NCI-H146 (cell line): ENCODE measurements at places on chromosomes 6 and 20.
A peak's percentile ranks its signal among the peaks of the same experiment; 100 is the strongest.

DNA sequence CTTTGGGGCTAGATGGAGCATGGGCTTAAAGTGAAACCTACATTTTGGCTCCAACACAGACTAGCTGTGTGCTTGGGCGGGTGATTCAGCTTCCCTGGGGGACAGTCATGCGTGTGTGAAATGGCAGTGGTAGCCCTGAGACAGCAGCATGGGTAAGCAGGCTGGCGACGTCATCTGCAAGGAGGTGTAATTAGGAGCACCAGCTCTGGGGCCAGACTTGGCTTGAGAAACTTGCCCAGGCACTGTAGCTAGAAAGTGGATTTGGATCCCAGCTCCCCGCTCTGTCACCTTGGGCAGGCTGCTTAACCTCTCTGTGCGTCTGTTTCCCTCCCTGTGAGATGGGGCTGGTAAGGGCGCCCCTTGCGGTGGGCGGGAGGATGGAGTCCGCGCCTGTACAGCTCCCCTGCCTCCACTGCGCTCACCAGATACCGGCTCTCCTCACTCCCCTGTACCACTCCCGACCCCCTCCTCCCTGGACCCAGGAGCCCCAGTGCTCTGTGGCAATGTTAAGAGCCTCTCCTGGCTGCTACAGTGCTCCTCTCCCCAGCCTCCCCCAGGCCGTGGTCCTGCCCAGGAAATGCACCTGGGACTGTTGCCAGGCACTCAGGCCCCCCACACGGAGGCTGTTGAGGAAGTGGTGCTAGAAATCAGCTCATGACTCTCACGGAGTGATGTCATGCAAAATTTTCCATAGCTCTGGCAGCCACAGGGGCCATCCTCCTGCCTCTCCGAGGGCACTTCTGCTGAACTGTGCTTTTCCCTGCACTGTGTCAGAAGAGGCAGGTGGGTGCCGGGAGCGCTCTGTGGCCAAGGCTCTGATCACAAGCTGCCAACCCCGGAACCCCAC, 44.6 kb downstream of the SYNJ2 start:
- DNase-seq = peak; percentile 46

- DNase-seq = no peak
Measured at GRCh38 chr20:63889241-63890200, 5.4 kb upstream of the DNAJC5 start.

DNA sequence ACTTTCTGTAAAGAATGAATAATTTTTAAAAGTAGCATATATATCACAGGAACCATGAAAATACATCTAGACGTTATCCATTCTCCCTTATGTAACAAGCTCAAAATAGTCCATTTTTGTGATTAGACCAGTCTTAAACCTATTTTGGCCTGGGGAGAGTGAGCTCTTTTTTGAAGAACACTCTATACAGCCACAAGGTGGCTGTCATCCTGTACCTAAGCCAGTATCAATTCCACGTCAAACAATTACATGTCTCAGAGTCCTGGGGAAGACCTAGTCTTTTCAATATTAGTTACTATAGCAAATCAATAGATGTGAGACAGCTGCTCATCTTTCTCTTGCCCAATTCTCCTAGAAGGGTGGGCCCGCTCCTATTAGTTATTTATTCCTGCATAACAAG, 28.4 kb downstream of the FBXO5 start:
- no peak for DNase-seq

DNA sequence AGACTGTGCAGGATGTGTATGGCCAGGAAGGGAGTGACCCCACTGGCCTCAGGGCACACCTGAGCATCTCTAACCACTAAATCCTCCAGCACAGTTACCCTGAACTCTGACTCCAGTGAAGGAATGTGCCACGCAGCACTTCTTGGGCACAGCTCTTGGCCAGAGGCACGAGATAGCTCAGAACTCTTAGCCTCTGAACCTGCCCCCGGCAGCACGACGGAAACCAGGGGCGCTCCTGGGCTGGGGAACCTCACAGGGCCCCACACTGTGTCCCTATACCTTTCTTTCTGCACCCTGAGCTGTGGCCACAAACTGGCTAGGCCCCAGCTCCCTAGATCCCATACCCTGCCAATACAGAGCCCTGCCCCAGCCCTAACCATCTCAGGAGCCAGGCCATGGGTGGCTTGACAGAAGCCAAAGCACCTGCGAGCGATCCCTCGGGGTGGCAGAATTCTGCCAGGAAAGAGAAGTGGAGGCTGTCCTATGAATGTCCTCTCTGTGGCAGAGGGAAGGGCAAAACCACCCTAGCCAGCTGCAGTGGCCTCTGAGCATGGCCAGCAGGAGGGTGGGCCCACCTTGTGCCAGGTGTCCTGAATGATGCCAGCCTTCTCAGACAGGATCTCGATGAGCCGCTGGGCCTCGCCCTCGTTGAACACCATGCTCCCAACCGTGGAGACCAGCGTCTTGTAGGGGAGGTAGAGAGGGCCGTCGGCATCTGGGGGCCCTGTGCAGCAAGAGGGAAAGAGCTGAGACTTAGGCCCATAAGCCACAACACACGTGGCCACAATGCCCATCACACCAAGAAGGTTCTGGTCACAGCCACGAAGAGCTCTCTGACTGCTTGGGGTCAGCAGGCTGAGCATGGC, 39.4 kb downstream of the RRBP1 start:
- DNase-seq = no peak

GRCh38 chr6:85419046-85419759, 30.7 kb upstream of the NT5E start:
- no peak for DNase-seq

DNA sequence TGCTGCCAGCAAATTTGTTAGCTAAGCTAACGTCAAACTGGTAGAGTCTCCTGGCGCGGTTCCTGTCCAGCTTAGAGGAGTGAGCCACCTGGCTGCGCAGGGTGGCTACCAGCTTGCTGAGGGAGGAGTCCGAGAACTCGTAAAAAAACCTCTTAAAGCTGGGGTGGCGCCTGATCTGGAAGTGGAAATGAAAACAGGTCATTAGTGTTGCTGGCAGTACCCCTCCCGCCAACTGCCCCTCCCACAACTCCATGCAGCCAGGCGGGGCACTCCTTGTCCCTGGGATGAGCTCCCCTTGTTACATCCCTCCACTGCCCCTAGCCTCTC, 17.3 kb downstream of the BNIP5 start:
- DNase-seq = peak; percentile 50

DNA sequence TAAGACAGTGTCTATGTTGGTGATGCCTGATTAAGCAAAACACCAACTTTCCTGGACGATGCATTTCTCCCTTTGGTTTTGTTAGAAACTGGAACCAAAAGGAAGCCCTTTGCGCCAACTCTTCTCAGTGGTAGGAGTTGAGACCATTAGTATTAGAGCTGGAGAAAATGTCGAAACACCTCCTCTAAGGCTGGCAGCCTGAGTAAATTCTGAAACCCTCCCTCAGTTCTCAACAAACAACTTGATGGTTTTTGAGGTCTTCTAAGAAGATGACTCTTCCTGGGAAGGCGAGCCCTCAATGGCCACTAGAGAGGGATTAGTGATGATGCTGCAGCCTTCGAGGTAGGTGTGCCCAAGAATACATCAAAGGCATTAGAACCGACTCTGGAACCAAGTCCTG, 78.4 kb upstream of the CCN6 start:
- DNase-seq = no peak

DNA sequence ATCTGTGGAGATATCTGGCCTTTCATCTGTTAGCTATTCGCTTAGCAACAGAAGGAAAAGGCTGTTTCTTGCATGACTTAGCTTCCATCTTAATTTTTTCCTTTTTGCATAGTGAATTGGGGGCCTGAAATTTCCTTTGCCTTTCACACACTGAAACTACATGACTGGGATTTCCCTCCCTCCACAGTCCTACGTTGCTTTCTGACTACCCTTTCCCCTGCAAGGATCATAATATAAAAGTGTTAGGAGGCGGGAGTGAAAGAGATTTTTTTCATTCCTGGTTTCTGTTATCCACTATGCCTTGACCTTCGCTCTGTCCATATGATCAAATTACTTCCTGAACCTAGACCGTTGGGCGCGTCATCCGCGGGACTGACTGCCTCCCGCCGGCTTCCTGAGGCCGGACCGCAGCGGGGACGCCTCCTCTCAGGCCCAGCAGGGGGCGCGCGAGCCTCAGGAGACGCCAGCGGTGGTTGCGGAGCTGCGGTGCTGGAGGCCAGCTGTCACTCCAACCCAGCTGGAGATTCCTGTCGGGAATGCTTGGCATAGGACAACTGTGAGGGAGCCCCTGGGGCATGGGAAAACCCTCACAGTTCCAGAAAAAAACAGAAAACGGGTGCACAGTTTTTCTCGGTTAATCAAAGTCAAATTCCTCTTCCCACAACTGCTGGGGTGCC, 55.6 kb downstream of the MEP1A start:
- DNase-seq = peak; percentile 72

DNA sequence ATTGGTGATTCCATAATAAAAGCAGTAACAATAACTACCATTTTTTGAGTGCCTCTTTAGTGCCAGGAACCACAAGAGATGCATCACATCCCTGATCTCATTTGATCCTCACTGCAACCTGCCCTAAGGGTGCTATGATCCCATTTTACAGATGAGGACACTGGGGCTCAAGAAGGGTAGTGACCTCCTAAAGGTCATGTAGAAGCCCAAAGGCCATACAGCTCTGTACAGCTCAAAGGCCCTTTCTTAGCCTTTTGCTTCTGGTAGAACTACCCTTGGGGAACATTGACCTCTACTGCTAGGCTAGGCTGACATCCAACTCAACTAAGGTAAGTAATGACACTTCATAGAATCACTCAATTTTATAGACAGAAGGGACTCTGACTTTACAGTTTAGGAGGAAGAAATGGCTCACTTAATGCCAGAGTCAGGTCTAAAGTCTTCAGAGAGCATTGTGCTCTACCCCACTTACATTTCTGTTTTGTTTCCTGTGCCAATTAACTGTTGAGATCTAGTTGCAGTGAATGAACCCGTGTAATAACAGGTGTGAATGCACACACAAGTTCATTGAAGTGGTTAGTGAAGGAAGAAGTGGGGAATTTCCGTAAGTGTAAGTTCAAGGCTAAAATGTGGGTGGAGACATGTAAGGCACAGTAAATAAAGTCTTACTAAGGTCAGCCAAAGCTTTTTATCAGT, 10.7 kb downstream of the SLC9A8 start:
- DNase-seq = no peak

DNA sequence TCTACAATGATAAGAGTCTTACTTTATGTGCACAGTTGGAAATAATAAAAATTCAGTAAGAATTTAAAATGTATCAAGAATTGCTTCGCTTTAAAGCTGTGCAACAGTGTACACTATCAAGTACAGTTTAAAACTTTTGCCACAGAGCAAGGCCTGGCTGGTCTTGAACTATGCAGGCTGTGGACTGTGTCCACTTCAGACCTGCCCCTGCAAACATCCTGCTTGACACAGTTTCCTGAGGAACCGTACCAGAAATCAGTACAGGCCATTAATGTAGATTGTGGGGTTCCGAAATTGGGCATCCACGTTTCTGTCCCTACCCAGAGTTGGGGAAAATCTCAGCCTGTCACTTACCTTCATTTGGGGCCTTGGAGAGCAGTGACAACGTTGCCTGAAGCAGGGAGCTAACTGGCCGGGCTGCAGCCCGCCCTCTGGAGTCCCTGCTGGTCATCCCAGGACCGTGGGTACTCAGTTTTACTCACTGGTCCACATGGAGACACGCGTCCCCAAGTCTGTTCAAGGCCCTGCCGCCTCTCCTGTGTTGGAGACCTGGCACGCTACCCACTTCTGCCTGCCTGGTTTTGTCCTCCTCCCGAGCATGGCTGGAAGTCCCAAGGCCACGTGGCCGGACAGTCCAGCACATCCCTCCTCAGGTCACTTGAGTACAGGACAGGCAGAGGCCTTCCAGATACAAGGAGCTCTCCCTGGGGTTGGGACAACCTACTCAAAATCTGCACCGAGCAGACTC, 8.4 kb downstream of the NINL start:
- DNase-seq = no peak

DNA sequence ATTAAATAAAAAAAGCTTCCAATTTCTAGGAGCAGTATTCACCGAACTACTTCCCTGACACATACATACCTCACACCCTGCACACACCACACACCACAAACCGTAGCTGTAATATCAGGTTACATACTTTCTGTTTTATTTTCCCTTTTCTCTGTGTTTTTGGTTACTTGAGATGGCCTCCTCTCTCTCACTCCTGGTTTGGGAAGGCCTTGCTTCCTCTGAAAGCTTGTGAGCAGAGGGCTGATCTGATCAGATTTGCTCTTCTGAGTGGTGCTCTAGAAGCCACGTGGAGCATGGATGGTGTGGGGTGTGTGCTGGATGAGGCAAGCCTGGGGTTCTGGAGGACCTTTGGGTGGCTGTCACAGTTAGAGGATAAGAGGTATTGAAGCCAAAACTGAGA, 20.9 kb downstream of the UTRN start:
- no peak for DNase-seq

- no peak for DNase-seq
Measured at GRCh38 chr6:165861226-165861625, 198.2 kb upstream of the PDE10A start.

DNA sequence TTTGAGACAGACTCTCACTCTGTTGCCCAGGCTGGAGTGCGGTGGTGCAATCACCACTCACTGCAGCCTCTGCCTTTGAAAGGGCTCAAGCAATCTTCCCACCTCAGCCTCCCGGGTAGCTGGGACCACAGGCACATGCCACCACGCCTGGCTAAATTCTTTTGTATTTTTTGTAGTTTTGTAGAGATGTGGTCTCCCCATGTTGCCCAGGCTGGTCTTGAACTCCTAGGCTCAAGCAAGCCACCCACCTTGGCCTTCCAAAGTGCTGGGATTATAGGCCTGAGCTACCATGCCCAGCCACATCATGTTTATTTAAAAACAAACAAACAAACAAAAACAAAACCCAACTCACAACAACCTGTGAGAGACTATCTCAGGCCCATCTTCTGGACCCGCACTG, 29.7 kb upstream of the APCDD1L start:
- DNase-seq = no peak

GRCh38 chr20:25360631-25361286, 29.9 kb downstream of the ABHD12 start:
- DNase-seq = no peak

DNA sequence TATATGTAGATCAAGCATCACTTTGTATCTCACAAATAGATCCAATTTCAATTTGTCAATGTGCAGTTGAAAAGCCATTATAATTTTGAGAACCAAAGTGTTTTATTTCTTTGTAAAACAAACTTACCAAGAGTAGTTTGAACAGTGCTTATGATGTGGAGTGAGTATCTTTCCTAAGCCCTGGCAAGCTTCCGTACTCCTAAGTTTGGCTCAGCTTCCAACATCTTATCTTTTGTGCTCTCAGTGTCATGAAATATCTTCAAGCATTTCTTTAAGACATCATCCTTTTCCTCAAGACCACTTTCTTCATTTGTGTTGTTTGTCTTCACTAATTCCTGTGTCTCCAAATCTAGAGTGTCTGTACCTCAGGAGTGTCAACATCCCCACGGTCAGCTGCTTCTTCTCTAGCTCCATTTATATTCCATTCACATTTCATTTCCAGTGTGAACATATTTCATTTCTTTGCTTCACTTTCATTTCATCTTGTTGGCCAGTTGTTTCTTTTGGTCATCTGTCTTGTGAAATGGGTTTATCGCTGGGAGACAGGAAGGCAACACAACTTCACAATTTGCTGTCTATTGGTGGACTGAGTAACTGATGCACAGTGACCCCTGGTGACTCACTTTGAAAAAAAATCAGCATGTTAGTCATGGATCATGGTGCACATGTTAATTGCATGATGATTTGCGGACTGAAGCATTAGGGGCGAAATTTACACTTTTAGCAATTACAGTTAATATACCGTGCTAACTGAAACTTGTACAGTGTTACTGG, 36.9 kb downstream of the SLC24A3 start:
- DNase-seq = no peak

GRCh38 chr6:113632220-113632864, 224.8 kb upstream of the MARCKS start:
- no peak for DNase-seq
